ENCODE measurements at places on chromosomes 5 and 9.

DNA sequence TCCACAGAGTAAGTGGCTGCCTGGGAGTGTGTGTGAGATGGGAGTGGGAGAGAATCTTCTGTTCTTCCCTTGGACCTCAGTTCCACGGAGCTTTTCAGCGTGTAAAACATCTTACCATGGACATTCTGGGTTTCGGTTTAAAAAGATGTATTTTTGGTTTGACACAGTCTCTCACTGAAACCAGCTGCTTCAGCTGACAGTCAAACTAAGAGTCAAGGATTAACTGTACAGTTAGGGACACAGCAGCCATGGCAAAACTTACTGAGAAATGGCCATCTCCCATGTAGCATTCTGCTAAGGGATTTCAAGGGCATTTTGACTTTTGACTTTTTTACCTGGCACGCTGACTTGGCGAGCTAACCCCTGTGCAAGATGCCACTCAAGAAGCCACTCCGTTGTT is 93.8 kb upstream of the IL12B start:
- no peak for DNase-seq

GRCh38 chr9:100933656-100934055 is 94.9 kb upstream of the PLPPR1 start:
- DNase-seq: no peak

- no peak for DNase-seq
Observed at GRCh38 chr5:158320178-158320674, 461.3 kb upstream of the CLINT1 start.

DNA sequence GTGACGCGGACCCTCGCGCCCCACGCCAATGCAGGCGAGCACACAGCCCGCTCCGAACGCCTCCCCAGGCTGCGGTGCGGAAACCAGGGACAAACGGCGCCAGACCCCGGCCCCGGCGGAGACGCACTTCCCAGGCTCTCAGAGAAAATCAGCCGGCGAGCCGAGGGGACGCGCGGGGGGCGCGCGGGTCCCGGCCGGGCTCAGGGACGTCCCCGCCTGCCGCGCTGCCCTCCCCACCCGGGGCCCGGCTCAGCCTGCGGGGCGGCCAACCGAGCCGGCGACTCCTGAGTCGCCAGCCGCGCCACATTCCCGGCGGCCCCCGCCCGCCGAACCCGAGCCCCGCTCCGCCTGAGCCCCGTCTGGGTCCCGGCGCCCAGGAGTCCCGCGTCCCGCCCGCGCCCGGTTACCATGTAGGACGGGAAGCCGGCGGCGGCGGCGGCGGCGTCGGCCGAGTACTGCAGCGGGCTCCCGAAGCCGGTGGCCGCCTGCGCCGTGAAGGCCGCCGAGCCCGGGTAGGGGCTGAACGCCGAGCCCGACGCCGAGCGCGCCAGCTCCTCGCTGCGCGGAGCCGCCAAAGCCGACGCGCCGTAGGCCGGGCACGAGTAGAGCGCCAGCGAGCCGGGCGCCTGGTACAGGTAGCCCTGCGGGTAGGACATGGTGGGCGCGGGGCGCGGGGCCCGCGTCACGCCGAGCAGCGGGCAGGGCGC is 566 bp downstream of the IRX2 start:
- DNase-seq: no peak

- peak; percentile 58 for DNase-seq
Observed at GRCh38 chr9:78292026-78292425, 4.9 kb upstream of the PSAT1 start.

DNA sequence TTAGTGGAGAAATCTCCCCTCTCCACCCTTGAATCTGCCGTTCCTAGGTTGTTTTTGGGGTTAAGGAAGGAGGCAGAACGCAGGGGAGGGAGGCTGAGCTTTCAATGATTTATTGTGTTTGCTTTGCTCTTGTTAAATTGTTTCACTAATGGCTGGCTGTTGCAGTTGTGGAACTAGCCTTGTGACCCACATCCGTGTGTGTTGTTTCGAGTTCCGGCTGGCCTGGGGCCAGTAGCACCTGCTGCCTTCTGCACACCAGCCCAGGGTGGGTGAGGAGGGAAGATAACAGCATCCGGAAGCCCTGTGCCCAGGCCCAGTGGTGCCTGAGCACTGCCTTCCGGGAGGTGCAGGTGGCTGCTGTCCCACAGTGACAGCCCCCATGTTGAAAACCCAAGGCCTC is 3.6 kb downstream of the ERGIC1 start:
- DNase-seq: peak; percentile 75

- DNase-seq: peak; percentile 40
Observed at GRCh38 chr9:97985058-97985861, 2.1 kb downstream of the ANP32B start.

DNA sequence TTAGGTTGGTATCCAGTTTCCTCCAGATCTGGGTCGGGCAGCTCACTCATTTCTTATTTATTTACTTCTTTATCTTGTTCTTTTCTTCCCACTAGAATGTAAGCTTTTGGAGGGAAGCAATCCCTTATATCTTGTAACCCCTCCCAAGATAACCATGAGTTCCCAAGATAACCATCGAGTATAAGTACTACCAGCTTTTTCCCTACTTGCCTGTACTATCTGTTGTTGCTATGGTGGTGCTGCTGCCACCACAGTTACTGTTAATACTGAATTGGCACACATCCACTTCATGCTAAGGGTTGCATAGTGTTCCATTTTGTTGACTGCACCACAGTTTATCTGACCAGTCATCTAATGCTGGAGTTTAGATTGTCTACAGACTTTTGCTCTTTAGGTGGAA is 19.9 kb downstream of the NUP214 start:
- no peak for DNase-seq

GRCh38 chr9:107749787-107750444 is 260.3 kb upstream of the KLF4 start:
- peak; percentile 21 for DNase-seq

DNA sequence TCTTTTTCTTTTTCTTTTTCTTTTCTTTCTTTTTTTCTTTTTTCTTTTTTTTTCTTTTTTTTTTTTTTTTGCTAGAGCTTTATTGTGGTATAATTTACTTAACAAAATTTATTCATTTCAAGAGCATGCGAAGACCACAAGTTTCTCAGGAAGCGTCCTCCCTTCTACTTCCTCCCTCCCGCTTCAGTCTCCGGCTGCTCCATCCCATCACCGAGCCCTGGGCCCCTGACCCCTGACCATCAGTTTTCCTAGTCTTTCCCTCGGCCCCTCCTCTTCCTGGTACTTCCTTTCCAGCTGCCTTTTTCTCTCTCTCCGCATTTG is 34.7 kb downstream of the C9orf152 start:
- no peak for DNase-seq

DNA sequence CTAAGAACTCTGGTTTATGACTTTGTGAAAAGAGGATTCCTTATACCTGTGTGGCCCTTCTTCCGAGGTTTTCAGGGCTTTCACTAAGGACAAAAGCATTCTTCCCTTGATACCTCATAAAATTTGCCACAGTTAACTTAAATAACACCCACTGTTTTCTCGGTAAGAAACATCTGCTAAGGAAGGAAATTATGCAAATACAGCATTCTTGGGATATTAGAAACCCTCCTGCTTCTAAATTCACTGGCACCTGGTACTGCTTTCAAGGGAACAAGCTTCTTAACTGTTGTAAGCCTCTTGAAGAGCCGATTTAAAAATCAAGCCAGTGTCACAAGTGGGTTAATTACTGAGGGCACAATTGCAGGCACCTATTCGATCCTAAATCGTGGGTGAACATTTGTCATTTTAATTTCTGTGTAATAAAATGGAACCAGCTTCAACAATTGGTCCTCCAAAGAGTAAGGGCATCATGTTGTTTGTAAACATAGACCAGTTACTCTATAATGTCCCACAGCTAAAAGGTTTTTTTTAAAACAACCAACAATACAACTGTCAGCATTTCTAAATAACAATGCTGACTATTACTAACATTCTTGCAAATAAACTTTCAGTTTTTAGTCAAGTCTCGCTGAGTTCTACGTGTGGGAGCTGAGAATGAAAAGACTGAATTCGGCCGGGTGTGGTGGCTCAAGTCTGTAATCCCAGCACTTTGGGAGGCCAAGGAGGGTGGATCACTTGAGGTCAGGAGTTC is 26.6 kb downstream of the AK3 start:
- no peak for DNase-seq

DNA sequence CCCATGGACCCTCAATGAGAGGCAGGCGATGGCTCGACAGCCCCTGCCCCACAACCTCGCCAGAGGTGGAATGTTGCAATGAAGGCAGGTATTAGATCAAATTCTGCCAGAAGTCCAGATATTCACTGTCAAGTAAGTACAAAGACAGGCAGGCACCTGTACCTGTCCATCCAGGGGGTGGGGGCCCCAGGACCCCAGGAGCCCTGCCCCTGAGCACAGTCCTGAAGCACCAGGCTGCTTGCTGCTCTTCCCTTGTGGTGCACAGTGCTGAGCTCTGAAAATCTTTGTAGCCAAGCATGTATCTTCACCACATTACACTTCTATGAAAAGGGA is 26.2 kb upstream of the HMCN2 start:
- DNase-seq: no peak

GRCh38 chr9:107386396-107386795 is 103.2 kb downstream of the KLF4 start:
- DNase-seq: no peak

GRCh38 chr5:37836235-37836591 is 3.6 kb downstream of the GDNF start:
- peak; percentile 45 for DNase-seq

DNA sequence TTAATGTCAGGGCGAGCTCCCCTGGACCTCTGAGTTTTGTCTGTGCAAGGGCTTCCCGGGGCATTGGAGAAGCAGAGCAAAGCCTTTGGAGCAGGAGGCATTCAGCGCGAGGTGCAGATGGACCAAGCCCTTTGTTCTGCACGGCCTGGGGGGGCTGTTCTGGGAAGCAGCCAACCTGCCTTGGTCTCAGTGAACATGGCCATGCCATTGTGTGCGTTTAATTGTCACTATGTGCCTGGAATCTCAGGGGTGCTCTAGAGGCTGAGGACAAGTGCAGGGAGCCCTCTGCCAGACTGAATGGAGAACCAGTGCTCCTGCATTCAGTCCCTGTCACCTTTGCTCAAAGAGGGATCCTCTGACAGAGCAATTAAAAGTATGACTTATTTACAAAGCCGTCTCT is 329.4 kb downstream of the IRX1 start:
- DNase-seq: no peak
